ENCODE measurements at places on chromosomes 4 and X. TPM values are rescaled to one million over a fixed set of nuclear protein-coding genes. Genes with fewer than 3 reads are reported as not detected.

The MRFAP1L1 gene
- 47.5 TPM for total RNA-seq

DNA sequence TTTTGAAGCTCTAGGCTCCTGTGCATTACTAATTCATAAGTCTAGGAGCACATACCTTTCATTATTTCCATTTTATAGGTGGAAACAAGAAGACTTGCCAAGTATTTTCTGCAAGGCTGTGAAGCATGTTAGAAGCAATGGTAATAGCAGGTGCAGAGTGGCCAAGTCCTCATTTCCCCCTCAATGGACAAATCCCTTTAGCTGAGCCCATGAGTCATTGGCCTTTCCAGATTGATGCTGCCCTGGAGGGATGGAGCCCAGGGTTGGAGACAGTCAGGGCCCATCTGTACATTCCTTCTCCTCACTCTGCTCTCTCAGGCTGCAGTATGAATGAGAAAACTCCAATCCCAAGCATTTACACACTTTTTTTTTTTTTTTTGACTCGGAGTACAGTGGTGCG is 6.6 kb downstream of the MGST2 start:
- H3K27me3 ChIP-seq: no peaks in the 10 kb centered on the region
- H3K27ac ChIP-seq: peak overlapping the region; percentile 24
- no peak for DNase-seq

The ATP7A gene
- 3.6 TPM for total RNA-seq

The GPR34 gene
- total RNA-seq: not detected

The CXCL3 gene
- 4.3 TPM for total RNA-seq

DNA sequence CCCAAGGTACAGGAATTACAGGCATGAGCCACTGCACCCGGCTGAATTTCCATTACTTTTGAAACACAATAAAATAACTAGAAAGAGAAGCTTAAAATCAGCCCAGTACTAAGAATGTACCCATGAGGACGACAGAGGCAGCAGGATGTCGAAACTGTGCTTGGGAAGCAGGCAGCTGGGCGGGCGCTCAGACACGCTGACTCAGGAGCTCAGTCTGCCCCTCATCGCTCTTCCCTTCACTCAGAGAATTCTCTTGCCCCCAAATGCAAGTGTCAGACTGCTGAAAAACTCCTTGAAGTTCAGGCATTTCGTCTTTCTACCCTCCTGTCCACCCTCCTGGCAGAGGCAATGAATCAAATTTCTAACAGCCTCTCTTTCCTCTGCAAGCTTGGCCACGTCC is 41.0 kb upstream of the CDKN2AIP start:
- H3K4me3 ChIP-seq: no peak overlapping the region
- no peak overlapping the region for H3K27ac ChIP-seq
- H3K27me3 ChIP-seq: no peaks in the 10 kb centered on the region
- no peaks in the 10 kb centered on the region for H3K36me3 ChIP-seq

The MSANTD1 gene
- total RNA-seq: 0.95 TPM

The CD38 gene
- not detected for total RNA-seq

Measured in Caco-2 (cell line).